ENCODE measurements at places on chromosomes 11 and 22.
A peak's percentile ranks its signal among the peaks of the same experiment; 100 is the strongest.

- DNase-seq: no peak
Observed at GRCh38 chr11:131637469-131638175, 267.2 kb downstream of the NTM start.

- no peak for DNase-seq
Observed at GRCh38 chr22:42074132-42074811, at the start of gene PHETA2. Gene PHETA2 (plus strand): TSS chr22:42074248. CDS start chr22:42077294, 3,046 bp downstream.

DNA sequence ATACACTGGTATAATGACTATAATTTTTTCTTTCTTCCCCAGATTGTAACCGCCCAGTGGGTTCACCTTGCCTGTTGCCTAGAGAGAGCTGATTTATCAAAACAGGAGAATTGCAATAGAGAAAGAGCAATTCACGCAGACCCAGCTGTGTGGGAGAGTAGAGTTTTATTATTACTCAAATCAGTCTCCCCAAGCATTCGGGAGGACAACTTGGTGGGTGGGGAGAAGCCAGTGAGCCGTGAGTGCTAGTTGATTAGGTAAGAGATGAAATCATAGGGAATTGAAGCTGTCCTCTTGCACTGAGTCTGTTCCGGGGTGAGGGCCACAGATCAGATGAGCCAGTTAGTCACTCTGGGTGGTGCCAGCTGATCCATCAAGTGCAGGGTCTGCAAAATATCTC is 73.2 kb downstream of the SLC35F2 start:
- no peak for DNase-seq

- no peak for DNase-seq
Observed at GRCh38 chr11:110187731-110188130, 94.5 kb downstream of the ZC3H12C start.

DNA sequence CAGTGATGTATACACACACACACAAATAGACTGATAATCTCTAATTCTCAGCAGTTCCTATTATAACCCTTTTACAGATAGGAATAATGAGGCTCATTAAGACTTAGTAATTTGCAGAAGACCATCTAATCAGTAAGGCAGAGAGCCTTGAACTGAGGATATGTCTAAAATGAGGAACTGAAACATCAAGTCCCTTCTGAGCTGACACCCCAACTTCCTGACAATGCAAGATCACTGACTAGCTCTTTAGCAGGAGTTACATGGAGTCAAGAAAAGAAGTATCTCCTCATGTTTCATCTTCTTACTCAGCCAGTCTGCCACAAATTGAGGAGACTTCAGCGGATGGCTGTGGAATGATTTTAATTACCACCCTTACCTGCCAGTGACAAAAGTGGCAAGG is 193.0 kb downstream of the MSANTD4 start:
- DNase-seq: no peak

GRCh38 chr11:83782329-83782728 is 496.2 kb upstream of the CCDC90B start:
- no peak for DNase-seq

DNA sequence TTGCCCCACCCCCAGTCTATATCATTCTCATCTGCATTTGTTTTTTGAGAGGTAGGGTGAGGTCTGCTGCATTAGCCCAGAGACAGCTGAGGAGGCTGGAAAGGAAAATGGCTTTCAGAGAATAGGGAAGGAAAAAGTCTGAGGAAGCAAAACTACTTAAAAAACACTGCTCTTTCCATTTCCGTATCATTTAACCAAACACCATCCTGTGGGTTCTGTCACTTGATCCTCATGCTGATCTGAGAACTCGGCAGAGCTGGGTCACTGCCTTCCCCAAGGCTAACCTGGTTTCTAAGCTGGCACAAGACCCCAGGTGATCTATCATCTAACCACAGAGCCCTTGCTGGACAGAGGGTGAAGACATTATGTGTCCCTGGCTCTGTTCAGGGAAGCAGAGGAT is 1.2 kb downstream of the FOLR2 start:
- DNase-seq: no peak

DNA sequence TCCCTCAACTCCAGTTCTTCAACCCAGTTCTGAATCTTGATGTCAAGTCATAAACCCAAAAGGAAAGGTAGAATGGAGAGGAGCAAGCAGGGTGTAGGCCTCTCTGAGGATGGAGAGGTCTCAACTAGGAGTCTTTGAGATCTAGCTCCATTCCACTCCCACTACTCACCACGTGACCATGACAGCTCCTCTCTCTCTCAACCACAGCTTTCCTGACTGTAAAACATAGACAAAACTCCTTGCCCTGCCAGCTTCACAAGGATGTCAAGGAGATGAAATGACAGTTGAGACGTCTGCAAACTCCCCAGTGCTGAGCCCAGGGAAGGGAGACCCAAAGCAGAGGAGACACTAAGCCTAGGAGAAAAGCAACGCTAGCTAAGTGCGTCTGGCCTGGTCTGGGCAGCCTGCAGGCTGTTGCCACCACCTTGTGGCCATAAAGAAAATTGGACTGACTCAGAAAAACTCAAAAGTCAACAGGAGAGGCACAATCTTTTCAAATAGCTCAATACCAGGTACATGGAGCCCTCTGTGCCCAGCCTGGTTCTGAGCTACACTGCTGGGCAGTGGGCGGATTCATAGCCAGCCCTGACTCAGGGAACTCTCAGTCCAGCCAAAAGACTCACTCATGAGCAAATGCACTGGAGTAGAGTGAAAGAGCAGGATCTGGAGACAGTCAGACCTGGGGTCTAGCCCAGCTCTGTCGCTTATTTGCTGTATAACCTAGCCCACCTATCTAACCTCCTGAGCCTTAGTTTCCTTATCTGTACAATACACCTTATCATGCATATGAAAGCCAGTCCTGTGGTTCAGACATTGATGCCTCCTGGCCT is 3.4 kb downstream of the CLPB start:
- no peak for DNase-seq

- no peak for DNase-seq
Observed at GRCh38 chr11:70092959-70093715, 15.0 kb downstream of the ANO1 start.

- no peak for DNase-seq
Observed at GRCh38 chr11:78350646-78351165, 66.9 kb downstream of the GAB2 start.

DNA sequence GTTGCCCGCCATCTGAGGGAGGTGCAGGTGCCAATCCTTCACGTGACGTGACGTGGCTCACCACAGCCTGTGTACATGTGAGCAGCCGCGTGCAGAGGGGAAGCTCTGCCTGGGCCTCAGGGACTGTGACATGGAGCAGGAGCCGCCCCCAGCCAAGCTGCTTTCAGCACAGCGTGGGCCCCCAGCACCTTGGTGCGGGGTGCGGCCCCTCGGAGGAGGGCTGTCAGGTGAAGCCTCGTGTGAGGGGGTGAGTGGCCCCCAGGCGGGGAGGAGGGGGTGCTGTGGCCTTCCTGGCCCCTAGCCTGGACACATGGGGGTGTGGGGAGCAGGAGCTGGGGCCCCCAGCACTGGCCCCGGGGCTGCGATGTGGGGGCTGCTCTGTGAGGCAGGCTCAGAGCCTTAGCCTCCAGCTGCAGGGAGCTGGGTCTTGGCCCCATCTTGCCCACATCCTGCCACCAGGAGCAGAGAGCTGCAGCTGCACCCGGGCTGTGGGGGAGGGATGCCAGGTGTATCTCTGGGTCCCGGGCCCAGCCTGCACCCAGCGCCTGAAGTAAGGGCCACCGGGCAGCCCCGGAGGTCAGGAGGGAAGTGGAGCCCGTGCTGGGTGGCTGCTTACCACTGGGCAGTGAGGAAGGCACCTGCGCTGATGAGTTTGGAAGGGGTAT is at the start of gene ADORA2A:
Gene ADORA2A (plus strand): TSS at position 100 of the 665 bp plus-strand sequence. CDS start 5,806 bp downstream, outside the sequence.
- no peak for DNase-seq

DNA sequence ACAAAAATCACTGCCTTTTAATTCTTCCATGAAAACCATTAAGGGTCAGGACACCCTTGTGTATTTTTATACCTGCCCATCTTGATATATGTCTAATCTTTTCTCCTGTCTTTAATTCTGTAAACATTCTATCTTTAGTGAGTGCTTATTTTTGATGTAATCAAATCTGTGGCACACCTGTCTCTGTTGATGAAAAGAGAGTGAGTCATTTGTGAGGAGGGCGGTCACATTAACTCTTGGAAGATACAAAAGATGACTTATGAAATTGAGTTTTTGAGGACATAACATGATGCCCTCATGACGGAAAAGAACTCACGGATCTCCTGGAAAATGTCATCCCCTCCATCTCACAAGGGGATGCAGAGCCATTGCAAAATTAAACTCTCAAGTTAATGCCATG is 206.5 kb upstream of the PGR start:
- no peak for DNase-seq

GRCh38 chr11:124115782-124116616 is 749 bp downstream of the VWA5A start:
- no peak for DNase-seq

- DNase-seq: no peak
Observed at GRCh38 chr11:131602431-131602830, 232.0 kb downstream of the NTM start.

DNA sequence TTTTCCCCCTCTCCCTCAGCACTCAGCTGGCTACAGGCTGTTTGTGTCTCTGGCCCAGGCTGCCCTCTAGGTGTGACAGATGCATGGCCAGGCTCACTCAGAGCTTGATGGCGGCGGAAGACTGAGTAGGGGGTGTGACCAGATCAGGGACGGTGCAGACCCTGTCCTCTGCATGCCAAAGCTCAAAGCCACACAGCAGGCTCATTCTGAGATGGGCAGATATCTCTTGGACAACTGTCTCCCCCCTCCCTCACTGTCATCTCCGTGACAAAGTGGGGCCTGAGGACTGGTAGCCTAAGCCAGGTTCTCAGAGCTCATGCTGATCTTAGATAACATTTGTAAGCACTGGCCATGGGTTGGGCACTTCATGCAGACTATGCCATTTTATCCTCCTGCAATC is 231.3 kb downstream of the DSCAML1 start:
- no peak for DNase-seq

- DNase-seq: peak; percentile 20
Observed at GRCh38 chr11:120055646-120056045, 82.3 kb downstream of the TRIM29 start.

DNA sequence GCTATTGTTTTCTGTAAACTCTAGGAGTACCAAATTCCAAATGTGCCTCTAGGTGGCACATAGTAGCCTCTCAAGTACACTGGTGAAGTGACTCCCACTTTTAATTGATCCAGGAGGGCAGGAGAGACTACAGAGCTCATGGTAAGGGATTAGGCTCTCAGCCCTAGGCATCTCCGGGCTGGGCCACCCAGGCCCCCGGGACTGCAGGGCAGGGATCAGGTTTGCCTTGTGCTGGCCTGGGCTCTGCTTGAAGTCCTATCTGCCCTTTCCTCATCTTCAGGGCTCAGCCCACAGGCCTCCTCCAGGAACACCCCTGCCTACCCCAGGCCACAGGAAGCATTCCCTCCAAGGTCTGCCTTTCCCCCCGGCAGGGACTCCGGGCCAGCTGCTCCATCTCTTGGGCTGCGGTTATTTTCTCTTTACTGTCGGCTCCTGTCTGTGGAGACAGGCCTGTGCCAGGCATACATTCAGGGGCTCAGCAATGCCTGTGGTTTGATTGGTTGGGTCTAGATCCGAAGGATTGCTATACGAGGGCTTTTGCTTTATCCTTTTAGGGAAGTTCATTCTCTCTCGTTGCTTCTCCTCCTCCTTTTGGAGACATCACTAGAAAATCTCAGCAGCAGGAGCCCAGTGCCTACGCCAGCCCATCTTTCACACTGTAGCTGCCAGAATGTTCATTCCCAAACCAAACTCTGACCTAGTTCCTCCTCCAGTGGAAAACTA is 32.8 kb downstream of the PARVA start:
- DNase-seq: peak; percentile 73

DNA sequence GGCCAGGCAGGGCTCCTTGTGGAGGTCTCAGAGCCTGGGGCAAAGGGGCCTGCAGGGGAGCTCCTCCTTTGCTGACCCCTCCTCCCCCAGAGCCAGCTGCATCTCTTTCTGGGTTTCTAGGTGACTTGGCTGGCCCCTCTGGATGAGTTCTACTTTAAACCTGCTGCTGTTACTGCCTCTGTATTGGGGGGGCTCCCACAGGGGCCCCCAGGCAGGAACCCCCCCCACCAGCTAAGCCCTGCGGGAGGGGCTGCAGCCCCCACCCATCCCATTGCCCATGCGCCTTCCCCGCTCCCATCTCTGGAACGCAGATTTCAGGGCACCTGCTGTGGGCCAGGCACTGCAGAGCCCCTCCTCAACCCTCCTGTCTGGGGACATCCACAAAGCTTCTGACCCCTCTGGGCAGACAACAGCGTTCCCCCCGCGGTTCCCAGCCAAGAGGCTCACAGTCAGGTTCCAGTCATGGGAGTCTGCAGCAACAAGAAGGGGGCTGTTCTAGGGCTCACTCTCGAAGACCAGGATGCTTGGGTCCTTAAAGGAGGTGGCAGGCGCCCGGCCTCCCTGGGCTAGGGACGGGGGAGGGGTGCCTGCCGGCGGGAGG is 815 bp upstream of the PLCB3 start:
- no peak for DNase-seq

DNA sequence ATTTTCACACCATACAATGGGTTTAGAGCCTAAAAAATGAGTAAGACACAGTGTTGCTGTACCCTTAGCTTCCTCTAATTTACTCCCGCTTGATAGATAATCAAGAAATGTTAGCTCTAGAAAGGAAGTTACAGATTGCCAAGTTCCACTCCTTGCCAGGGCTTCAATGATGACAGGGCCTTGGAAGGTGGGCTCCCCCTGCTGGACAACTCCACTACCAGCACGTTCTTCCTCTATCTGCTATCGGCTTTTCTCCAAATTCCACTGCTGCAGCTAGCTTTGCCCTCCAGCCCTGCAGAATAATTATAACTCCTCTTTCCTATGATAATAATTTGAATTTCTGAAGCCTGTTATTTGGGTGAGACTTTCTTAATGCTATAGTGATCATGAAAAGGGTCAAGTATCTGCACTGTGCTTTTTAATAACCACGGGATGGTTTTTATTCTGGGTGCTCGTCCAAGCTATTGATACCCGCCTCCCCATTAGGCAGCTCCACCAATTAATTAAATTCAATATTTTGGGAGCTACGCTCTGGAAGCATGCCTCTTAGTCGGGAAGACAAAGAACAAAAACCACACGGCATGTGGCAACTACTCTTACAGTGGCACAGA is 9.0 kb downstream of the SYN3 start:
- DNase-seq: peak; percentile 18

DNA sequence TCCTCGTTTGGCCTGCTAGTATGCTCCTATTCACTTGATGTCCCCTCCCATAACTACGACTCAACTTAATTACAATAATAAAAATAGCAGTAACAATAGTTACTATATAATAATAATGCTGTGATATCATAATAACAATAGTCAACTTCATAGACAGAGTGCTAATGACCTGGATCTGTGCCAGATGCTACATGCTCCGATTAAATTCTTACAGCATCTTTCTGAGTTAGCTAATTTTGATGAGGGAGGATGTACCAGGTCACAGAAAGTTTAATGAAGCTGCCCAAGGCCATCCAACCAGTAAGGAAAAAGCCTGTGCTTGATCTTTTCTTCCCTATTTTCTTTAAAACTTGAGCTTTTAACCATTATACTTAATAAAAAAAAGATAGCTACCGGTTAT is 413.4 kb upstream of the LRRC4C start:
- DNase-seq: no peak

- DNase-seq: peak; percentile 58
Observed at GRCh38 chr11:64659417-64660144, 63.4 kb downstream of the NRXN2 start.

Data from fibroblast of skin of left biceps (primary cell).